ENCODE measurements at places on chromosomes 7 and 10.

DNA sequence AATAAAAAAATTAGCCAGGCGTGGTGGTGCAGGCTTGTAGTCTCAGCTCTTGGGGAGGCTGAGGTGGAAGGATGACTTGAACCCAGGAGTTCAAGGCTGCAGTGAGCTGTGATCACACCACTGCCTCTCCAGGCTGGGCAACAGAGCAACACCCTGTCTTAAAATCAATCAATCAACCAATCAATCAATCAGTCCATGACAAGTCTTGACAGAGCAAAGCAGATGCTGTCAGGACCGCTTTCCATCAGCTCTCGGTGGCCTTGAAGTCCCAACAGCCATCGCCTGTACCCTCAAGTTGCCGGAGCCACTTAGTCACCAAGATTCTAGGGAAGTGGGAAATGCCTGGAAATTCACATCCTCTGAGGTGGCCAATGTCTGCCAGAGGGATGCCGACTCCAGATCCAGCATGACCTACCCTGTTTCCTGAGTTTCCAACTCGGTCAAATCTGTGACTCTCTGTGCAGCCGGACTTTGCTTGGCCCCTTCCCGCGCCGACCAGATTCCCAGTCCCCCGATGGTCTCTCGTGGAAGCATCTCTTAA is 871 bp upstream of the CCL24 start:
- DNase-seq: no peak

DNA sequence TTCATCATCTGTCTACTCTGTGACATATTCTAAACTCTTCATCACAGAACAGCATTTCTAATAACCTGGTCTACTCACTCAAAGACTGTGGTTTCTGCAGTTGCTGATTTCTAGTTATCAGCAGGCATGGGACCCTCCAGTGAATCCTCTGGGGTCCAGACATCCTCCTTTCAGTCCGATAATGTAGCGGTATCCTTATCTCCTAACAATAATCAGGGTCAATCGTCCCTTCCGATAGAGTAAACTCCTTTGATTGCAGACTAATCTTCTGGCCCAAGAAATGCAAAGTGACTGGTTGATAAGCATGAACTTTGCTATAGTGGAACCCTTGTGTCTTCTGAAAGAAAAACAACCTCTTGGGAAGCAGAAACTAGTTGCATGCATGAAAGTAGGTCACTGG is 1209.8 kb upstream of the CELF2 start:
- no peak for DNase-seq

DNA sequence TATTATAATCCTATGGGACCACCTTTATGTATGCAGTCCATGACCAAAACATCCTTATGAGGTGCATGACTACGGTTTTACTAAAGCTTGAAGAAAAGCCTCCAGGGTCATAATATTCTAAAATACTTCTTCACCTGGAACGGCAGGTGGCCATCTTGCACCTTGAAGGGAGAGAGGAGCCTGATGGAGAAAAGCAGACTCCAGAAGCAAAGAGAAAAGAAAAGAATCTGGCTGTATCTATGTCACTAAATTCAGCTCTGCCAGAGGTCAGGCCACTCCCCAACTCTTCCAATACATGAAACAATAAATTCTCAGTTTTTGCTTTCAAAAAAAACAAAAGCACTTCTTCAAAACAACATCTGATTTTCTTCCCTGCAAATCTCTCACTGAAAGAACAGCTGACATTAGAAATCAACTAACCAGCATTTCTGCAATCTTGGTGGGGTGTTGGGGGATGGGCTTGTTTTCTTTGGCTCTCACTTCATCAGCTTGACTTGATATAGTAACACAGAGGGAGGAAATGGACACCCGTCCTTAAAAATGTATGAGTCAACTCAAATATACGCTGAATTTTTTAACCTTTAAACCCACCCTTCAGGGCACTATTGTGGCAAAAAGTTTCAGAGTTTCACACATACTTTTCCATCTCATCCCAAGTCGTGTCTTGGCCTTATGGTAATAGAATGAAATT is 21.7 kb downstream of the HIBADH start:
- DNase-seq: peak; percentile 42

DNA sequence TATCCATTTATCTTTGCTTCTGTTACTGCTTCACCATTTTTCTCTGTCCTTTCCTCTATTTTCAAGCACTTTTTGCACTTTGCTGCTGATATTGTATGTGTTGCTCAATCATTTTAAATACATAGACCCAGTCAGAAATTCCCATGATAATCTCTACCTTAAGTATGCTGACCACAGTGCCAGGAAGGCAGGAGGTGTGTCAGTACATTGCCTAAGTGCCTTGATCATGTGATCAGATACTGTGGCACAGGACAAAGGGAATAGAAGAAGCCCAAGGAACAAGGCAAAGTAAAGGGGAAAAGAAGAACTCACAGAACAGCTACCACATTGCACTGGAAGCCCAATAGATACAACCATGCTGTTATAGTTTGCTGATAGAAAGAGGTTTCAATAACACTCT is 53.7 kb upstream of the CD36 start:
- no peak for DNase-seq

DNA sequence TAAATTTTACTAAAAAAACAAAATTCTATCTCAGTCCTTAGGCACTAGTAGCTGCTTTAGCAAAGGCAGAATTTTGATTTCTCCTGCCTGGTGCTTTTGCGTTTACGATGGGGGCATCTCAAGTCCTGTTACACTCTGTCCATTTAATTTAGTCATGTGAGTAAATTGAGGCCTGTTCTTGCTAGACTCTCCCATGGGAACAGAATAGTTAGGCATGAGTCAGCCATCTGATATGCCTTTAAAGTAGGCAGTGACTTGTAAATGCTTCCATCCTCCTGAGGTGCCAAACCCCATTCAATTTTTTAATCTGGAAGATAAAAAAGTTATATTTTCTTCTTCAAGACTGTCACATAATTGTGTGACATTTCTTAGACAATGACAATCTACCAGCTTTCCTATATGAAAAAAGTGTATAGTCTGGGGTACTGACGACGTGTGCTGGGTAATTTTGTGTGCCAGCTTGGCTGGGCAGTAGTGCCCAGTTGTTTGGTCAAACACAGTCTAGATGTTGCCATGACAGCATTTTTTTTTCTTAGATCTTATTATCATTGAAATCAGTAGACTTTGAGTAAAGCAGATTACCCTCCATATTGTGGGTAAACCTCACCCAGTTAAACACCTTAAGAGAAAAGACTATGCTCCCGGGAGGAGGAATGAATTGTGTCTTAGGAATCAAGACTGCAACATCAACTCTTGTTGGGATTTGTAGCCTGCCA is 603.4 kb downstream of the SORCS1 start:
- DNase-seq: no peak

GRCh38 chr7:38463277-38464225 is 167.6 kb downstream of the AMPH start:
- DNase-seq: peak; percentile 3

DNA sequence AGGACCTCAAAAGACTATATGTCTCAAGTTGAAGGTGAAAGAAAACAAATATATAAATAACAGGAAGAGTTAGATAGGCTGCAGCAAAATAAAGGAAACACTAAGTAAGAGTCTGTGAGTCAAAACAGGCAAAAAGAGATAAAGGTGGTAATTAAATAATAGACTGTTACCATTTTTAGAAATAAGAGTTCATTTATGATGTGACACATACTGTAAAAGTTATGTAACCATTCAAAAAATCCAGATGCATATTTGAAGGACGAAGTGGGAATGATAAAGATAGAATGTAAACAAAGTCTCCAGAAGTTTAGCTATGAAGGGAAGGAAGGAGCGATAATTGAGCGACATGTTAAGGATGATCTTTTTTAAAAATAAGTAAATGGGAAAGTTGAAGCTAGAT is 50.5 kb downstream of the HECTD2 start:
- DNase-seq: no peak

DNA sequence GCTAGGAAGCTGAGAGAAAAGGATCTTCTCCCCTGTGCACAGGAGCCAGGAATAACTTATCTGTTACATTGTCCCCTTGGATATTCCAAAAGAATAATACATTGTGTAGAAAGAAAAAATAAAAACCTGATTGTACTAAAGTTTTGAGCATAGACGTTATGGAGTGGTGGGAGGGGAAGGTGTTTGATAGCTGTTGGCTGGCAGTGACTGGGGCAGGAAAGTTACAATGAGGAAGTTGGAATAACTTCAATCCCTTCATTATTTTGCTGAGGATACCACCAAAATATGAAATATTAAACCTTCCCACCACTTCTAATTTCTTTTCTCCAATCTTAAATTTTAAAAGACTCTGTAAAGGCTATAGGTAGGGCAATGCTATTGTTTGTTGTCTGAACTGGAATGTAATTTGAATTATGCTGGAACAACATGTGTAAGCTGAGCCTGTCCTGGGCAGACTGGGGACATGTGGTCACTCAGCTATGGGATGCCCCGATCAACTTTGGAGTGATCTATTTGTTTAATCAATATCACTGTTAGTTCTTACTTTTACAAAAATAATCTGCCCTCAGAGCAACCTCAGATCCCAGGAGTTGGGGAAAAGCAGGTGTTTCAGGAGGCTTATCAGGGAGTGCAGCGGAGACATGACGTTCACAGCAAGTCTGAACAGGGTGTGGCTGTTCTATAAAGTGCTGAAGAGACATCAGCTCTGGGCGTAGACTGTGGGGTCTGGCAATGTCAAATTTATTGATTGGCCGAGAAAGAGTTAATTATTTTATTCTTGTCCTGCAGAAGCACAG is 20.8 kb downstream of the CYP3A43 start:
- DNase-seq: no peak

DNA sequence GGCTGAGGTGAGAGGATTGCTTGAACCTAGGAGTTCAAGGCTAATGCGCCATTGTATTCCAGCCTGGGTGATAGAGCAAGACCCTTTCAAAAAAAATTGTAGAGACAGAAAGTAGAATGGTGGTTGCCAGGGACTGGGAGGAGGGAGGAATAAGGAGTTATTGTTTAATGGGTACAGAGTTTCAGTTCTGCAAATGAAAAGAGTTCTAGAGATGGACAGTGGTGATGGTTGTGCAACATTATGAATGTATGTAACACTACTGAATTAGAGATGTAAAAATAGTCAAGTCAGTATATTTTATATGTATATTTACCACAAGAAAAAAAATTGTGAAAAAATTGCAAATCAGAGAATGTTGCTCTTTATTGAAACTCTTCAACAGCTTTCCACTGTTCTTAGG is 266.5 kb upstream of the NPY start:
- no peak for DNase-seq

- no peak for DNase-seq
Observed at GRCh38 chr10:107747851-107748250, 583.3 kb upstream of the SORCS1 start.

DNA sequence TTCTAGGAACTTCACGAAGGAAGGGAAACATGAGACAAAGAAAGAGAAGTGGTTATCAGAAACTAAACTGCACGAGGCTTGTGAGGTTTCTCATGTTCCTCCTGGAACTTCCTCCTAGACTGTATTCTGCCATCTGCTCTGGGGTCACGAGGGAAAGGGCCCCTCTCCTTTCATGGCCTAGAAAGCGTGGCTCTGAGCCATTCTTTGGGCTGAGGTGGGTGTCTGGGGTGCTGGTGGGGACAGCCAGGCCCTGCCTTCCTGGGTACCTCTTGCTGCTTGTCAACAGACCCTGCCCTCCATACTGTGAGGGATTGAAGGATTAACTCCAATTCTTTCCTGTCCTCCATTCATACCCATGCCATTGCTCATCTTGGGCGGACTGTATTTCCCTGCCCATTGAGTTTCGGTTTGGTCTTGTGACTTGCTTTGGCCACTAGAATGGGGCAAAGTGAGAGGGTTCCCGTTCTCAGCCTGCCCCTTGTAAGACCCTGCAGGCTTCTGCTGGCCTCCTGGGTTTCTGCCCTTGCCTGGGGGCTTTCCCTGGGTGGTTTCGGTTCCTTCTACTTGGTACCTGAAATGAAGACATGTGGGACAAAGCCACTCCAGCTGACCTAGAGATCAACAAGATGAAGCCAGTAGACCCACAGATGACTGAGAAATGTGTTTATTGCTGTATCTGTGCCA is 14.9 kb upstream of the GIMAP8 start:
- peak; percentile 46 for DNase-seq

GRCh38 chr10:96910488-96911395 is 78.6 kb downstream of the LCOR start:
- peak; percentile 35 for DNase-seq

DNA sequence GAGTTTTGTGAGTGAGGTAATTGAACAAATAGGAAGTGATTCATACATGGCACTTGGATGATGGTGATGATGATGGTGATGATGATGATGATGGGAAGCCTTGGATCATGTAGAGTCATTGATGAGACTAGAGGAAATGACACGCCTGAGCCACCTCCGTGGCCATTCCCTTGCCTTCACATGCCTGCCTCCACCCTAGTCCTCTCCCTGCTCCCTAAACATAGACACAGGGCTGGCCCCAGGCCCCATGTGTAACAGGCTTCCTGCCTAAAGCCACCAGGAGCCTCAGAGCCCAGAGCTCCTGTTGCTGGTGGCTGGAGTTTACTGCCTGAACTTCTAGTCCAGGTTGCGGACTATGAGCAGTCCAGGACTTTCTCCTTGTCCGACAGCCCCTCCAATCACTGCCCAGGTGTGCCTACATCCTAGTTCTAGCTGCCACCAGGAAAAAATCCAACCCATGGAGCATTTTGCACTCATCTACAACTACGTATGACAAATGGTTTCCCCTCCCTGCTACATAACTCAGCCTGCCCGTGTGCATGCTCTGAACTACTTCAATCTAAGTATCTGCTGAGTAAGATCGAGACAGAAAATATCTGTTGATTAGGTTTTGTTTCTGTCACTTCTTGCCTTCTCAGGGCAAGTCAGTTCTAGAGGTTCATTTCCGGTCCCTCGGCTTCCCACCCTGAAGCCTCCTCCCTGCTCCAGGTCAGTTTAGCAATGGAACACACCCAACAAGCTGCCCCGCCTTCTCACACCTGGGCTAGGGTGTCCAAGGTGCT is 35.5 kb upstream of the KDM7A start:
- no peak for DNase-seq

GRCh38 chr7:91212582-91212981 is 51.7 kb upstream of the FZD1 start:
- DNase-seq: no peak

GRCh38 chr7:38142736-38143135 is 35.3 kb upstream of the STARD3NL start:
- no peak for DNase-seq

DNA sequence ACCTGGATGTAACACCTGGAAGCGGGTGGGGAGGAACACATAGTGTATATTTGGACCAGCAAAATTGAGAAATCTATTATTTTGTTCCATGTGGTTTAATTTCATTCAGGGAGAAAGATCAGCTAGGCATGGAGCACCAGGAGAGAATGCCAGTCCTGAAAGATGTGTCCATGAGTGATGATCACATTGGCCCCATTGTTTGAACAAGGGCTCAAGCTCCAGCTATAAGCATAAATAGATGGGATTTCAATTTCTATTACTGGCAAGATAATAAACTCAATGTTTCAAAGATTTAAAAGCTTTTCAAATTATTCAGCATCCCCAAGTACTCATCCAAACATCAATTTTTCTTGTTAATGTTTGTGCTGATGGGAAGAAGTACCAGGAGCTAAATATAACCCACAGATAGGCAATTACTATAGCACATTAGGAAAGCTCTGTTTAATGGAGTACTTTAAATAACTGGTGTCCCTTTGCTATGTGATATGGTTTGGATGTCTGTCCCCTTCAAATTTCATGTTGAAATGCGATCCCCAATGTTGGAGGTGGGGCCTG is 275.3 kb upstream of the PHYHIPL start:
- no peak for DNase-seq
